T1000 (cell line): ENCODE measurements at places on chromosomes 7 and 10.

DNA sequence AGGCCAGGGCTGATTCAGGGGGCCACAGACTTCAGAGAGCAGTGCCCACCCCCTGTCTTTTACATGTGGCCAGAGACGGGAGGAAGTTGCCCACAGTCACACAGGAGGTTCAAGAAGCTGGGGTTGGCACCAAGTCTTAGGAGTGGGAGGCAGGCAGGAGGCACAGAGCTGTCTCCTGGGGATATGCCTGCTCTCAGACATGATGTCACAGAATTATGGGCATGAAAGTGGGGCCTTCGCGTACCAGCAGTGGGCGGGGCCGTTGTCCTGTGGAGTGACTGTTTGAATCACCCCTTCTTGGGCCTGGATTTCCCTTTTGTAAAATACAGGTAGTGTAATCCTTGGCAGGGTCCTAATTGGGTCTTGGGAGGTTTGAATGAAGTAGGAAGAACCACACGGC, 81.2 kb upstream of the PPIF start:
- peak; percentile 44 for DNase-seq

GRCh38 chr7:28458732-28459131, 46.4 kb downstream of the CREB5 start:
- DNase-seq, result no peak

- no peak for DNase-seq
These were observed 22.0 kb upstream of the GPR146 start for GRCh38 chr7:1022356-1022755.

DNA sequence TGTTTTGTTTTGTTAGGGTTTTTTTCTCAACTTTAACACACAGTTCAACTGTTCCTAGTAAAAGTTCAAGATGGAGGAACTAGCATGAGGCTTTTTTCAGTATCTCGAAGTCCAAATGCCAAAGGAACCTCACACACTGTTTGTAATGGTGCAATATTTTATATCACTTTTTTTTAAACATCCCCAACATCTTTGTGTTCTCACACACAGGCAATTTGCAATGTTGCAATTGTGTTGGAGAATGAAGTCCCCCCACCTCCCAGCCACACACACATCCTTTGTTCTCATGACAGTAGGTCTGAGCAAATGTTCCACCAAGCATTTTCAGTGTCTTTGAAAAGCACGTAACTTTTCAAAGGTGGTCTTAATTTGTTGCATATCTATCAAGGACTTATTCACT, 120.9 kb downstream of the TWIST1 start:
- DNase-seq, result no peak

DNA sequence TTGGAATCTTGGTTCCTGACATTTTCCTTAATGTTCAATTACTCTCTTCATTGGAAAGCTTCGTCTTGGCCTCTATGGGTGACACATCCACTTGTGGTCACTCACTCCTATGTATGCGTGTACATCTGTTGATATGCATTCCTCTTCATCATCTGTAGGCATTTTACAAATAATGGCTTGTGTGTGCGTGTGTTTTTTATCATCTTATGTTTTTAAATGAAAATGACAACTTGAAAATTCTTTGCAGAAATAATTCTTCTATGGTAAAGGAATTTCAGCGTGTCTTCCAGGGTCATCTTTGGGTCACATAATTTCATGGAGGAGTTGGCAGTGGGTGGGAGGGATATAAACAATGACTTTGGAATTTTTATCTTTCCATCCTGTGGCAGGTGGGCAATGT, 925.1 kb downstream of the LRMDA start:
- no peak for DNase-seq
